Mammary epithelial cell (primary cell): ENCODE measurements at places on chromosomes 2 and 18.

GRCh38 chr2:33411765-33412164 is 64.7 kb upstream of the RASGRP3 start:
- no peak for DNase-seq

GRCh38 chr2:179812501-179812900 is 48.9 kb downstream of the ZNF385B start:
- DNase-seq, result no peak

- DNase-seq, result peak; percentile 36
Measured at GRCh38 chr2:112542984-112543661, 858 bp downstream of the POLR1B start.

- DNase-seq, result no peak
Measured at GRCh38 chr2:102056079-102056581, 64.4 kb downstream of the IL1R2 start.

DNA sequence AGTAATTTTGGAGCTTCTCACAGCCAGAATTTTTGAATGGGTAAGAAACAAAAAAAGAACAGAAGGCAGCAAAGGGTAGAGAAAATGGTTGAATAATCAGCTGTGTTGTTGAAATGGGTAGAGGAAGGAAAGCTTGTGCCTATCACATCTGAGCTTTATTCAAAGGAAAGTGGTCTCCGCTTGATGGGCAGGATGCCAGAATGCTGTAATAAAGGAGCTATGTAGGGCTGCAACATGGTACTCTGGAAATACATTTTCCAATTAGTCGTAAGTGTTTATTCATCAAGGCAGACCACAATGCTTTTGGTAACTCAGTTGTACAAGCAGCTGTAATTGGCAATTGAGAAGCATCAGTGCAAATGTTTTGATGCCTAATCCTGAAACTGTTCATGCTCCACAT is 196.9 kb downstream of the ICOS start:
- no peak for DNase-seq

DNA sequence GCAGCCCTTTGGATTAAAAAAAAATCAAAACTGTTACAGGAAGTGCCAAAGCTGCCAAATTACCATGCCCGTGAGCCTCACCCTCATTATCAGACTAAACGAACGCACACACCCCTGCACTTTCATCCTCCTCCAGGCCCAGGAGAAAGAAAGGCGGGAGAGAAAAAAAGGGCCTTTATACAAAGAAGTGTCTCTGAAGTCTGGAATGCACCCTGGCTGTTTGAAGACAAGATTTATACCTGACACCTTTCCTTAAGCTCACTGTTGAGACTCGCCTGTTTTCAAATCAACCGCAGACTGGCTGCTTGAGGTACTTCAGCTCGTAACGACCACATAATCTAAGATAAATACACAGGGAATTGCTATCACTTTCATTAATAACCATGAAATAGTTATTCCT is 31.0 kb downstream of the EDAR start:
- no peak for DNase-seq

DNA sequence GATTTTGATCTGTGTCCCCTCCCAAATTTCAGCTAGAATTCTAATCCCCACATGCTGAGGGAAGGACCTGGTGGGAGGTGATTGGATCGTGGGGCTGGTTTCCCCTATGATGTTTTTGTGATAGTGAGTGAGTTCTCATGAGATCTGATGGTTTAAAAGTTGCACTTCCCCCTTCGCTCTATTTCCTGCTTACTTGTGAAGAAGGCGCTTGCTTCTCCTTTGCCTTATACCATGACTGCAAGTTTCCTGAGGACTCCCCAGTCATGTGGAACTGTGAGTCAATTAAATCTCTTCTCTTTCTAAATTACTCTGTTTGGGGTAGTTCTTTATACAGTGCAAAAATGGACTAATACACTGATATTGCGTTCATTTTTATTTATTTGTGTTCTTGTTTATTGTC is 636.8 kb upstream of the LINC00305 start:
- no peak for DNase-seq

DNA sequence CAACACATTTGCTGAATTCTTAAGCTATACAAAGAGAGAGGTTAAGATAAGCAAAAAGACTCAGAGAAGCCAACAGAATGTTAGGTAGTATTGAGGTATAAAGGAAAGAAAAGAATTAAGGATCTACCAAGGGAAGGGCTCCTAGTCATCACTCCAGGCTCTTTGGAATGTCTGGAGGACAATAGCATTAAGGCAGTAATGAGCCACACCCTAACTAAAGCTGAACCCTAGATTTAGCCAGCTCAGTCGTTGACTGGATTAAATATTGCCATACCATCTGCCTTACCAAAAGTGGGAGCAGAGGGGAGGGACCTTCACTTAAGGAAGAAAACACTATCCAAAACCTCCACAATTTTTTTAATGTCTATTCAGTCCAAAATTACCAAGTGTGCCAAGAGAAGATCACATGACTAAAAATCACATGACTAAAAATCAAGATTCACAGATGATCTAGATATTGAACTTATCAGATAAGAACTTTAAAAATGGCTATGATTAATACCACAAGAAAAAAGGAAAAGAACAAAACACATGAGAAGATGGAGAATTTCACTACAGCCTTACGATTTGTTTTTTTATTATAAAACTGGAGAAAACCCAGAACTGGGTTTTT is 59.7 kb downstream of the EXOC6B start:
- DNase-seq, result peak; percentile 52

DNA sequence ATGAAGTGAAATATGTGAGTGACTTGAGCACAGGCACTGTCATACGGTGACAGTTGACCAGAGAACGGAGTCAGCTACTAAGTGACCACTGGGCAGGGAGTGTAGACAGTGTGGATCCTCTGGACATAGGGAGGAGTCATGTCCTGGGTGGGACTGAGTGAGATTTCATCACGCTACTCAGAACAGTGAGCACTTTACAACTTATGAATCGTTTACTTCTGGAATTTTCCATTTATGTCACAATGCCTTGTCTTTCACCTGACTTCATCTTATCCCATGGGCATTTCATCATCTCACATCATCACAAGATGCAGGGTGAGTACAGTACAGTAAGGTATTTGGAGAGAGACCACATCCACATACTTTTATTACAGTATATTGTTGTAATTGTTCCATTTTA is 29.0 kb downstream of the PTPRM start:
- peak; percentile 58 for DNase-seq

GRCh38 chr2:172672114-172672513 is 63.5 kb upstream of the RAPGEF4 start:
- DNase-seq, result peak; percentile 29
